ENCODE measurements at places on chromosomes 13 and 19.

DNA sequence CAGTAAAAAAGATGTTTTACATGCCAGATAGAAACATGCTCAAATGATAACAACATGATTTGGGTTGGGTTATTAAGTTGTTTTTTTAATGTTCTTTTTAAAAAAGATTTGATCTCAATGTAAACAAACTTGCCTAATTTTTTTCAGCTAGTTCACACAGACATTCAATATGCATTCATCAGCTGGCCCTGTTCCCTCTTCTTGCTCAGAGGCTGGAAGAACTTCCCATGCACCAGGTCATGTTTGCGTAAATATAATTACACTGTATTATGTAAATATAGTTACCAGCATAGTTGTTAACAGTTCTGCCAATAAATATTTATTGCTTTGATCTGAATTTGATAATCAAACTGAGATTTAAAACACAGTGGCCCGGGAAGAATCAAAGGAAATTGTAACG, 70.6 kb downstream of the ATP11A start:
- no peak for DNase-seq

DNA sequence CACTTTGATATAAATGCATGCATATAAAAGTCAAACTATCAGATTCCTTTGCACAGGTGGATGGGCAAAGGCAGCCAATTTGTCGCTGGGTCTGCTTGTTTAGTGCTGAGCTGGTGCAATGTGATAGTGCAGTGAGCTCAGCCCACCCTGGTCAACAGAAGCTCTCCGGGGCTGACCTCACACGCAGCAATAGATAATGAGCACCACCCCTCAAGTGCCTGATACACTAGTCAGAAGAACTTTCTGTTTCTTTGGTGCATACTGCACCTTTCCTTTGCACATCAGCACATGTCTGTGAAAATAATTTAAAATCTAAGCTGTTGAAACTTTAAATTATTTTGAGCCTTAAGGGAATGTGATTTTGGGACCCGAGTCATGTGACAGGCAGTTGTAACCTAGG, 20.2 kb downstream of the ATP8A2 start:
- no peak for DNase-seq

DNA sequence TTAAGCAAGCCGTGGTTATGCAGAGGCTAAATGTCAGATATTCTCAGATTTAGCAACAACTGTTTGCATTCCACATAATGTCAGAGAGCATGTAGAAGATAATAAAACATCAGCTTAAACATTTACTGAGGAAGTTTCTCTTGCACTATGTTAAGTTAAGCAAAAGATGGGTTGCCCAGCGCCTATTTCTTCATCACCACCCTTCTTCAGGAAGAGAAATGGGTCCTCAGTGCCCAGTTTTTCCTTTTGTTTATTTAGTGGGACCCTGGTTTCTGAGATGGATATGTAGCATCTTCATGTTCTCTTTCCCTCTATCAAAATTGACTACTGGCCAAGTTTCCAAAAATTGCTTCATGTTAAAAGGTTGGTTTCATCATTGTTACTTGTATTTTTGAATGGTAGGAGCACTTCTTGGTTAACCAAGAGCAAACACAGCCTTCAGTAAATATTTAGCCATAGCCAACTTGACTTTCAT, 356.8 kb downstream of the RFC3 start:
- no peak for DNase-seq

DNA sequence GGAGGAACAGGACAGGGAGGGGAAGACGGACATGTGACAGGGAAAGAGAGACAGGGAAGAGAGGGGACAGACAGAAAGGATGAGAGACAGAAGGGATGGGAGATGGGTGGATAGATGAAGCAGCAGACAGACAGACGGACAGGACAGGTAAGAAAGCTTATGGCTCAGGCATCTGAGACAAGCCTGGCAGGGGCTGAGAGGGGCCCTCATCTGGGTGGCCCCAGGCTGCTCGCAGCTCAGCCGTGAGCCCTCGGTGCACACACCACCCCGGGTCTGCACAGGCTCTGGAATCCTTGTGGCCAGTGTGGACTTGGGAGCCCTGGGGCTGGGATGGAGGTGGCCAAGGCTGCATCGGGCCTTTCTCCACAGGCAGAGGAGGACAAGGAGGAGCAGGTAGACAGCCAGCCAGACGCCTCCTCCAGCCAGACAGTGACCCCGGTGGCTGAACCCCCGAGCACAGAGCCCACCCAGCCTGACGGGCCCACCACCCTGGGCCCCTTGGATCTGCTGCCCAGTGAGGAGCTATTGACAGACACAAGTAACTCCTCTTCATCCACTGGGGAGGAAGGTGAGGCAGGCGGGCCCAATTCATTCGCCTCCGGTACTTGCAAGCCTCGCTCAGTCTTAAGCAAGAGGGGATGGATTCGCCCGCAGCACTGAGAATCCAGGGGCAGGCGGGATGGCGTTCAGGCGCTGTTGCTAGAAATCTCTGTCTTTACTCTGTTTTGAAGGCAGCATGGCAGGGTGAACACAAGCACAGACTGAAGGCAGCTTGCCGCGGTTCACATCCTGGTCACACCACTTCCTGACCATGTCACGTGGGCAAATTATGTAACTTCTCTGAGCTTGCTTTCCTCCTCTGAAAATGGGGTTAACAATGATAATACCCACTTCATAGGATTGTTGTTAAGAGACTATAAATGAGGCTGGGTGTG, 14.0 kb downstream of the GRAMD1A start:
- no peak for DNase-seq

DNA sequence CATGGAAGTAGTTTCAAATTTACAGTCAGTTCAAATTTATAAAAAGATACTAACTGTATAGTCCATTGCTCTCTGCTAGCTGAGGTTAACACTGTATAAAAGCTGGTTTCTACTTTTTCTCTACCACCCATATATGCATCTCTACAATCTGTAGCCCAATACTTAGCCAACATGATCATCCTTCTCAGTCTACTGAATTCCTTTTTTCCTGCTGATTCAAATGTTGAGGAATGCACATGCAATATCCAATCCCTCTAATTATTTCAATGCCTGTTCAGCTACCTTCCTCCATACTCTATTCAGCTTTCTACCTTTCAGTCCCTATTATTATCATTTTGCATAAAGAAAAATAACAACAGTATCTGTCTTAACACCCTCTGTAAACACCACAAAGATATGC, 15.6 kb downstream of the KPNA3 start:
- DNase-seq, result no peak

DNA sequence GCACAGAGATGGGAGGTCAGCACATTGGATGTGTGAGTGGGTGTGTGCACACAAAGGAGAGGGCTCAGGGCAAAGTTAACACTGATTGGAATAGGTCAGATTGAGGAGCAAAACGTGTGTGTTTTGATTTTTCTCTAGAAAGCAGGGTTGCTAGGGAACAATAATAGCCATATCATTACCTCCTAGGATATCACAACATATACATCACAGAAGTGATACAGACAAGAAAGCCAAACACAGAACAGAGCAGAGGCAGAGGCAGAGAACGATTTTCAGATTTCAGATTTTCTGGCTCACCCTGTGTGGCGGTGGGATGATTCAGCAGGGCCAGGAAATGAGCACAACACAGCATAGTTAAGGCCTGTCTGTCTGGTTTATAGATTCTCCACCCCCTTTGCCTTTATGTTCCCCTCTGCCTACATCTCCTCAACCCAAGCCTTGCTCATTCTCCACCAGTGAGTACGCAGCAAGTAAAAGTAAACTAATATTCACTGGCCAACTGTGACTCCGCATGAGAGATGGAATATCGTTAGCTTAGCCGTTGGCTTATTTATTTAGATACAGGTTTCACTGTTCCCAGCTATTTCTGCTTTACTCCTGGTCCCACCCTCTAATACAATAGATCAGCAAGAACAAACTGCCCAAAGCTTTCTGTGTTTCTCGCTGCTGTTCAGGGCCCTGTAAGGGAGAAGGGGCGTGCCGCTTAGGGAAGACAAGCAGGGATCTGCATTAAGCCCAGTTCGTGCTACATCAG, 182.7 kb upstream of the TSC22D1 start:
- DNase-seq, result no peak

GRCh38 chr13:111519041-111519440, 198.6 kb downstream of the TEX29 start:
- DNase-seq, result no peak

GRCh38 chr13:36344886-36345437, 1.2 kb downstream of the SPART start:
- no peak for DNase-seq

GRCh38 chr19:32018014-32018413, 327.4 kb upstream of the ZNF507 start:
- no peak for DNase-seq

DNA sequence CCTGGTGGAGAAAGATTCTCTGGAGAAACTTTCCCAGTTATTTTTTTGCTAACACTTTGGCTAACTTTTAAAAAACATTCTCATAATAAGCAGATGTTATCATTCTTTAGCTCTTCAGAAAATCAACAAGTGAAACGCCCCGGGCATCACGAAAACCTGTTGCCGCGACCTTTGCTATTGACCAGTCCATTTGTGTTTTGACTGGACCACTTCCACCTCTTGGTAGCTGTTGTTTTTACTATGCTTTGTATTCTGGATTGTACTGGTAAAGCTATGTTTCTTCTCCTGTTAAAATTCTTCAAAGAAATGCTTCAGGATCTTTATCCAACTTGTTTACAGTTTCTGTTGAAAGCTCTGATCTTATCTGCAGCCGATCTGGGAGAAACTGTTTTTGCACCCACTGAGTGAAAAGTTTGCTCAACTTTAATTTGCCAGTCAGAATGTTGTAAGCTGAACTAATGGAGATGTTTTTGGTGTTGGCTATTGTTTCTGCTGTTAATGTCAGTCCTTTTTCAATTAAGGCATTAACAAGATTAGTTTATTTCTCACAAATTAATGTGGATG, 23.3 kb downstream of the UFM1 start:
- DNase-seq, result no peak

DNA sequence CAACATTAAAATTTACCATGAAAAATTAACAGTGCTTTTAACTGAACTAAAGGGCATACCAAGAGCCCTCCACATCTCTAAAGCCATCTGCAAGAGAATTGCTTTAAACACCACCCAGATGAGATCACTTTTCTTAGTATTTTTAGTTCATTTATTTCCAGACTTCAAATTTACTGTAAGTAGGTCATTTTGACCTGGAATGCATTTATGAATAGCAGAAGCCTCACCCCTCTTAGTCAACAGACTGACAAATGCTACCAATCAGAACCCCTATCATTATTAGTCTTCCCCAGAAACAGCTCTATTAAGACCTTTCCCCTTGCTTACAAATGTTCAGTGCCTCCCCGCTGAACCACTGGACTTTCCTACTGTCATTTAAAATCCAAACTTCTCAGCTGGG, 27.3 kb downstream of the RUBCNL start:
- no peak for DNase-seq

DNA sequence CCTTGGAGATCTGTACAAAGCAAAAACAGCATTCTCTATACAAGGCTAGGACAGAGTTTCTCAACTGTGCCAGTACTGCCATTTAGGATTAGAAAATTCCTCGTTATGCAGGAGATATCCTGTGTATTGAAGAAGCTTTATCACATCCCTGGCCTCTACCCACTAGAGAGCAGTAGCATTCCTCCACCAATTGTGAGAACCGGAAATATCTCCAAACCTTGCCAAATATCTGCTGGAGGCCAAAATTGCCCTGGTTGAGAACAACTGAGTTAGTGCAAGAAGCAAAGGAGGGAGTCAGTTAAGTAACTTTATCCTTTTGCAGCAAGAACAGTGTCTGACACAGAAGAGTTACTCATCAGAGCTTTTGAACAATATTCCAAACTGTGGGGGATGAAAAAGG, 16.2 kb upstream of the FREM2 start:
- no peak for DNase-seq

- no peak for DNase-seq
These were observed at the start of gene CRLF1 for GRCh38 chr19:18606281-18607225. Gene CRLF1 (minus strand): TSS chr19:18606799. CDS start chr19:18606656, 143 bp downstream.

DNA sequence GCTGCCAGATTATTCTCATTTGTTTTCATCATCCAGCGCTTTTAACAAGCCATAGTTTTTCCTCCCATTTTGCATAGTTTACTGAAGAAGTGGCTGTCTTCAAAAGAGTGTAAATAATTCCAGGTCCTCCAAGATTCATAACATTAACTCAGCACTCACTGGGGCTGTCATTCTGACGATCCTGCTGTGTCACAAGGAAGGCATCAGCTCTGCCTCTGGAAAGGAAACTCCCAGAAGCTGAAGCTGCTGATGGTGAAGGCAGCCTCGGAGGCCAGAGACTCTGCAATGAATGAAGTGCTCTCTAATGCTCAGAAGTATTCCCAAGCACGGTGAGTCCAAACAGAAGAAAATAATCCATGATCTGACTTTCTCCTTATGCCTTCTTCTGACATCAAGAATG, 60.0 kb downstream of the FLT1 start:
- no peak for DNase-seq

GRCh38 chr19:41426952-41427646, at the start of gene B3GNT8:
Gene B3GNT8 (minus strand): TSS chr19:41427374. CDS start chr19:41426778, 596 bp downstream.
- peak; percentile 92 for DNase-seq

- DNase-seq, result no peak
These were observed 199.7 kb downstream of the IRS2 start for GRCh38 chr13:109586509-109587346.

DNA sequence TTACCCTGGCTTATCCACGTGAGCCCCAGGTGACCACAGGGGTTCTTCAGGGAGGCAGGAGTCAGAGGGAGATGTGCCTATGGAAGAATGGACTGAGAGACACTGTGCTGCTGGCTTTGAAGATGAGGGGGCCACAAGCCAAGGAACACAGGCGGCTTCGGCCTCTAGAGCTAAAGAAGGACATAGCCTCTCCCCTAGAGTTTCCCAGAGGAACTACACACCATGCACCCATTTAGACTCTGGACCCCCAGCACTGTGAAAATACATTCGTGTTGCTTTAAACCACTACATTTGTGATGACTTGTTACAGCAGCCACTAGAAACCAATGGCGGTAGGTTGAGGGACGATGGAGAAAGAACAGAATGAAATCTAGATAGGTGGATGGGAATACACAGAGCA, 13.7 kb upstream of the ATF5 start:
- no peak for DNase-seq

- DNase-seq, result peak; percentile 90
These were observed 2.9 kb upstream of the FTL start for GRCh38 chr19:48962029-48962848.

DNA sequence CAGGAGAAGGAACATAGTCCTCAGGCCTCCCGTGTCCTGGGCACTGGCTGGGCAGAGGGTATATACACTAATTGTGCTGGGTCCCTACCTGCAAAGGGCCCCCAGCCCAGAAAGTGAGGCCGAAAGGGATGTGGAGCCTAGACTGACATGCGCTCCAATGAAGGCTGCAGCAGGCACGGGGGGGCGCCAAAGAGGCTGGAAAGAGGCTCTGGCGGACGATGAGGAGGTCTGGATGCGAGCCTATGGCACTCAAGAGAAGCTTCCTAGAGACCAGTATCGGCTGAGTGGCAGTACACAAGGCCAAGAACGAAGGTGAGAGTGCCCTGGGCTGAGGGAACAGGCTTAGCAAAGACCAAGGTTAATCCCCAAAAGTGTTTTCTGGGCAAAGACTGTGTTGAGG, 16.6 kb downstream of the VRK3 start:
- no peak for DNase-seq

DNA sequence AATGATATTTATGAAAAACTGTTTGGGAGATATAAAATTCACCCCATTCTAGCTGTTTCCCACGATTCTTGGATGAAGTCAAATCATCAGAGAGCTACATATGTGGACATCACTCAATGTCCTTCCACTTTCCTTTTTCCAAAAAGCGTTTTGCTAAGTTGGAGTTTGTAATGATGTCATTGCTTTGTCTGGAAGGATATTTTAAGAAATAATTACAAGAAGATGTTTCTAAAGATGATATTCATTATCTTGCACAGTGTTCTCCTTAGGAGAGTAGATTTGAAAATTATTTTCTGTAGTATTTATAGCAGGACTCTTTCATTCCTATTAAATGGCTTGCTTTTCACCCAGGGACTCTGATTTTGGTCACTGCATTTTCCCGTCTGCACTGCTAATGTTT, 851.2 kb downstream of the EFNB2 start:
- no peak for DNase-seq

Data from lower lobe of right lung (tissue), 2 donors.